ENCODE measurements at places on chromosomes 4 and X.
A peak's percentile ranks its signal among the peaks of the same experiment; 100 is the strongest.

GRCh38 chrX:153953342-153953830, 8.9 kb upstream of the RENBP start:
- DNase-seq, result peak; percentile 71

DNA sequence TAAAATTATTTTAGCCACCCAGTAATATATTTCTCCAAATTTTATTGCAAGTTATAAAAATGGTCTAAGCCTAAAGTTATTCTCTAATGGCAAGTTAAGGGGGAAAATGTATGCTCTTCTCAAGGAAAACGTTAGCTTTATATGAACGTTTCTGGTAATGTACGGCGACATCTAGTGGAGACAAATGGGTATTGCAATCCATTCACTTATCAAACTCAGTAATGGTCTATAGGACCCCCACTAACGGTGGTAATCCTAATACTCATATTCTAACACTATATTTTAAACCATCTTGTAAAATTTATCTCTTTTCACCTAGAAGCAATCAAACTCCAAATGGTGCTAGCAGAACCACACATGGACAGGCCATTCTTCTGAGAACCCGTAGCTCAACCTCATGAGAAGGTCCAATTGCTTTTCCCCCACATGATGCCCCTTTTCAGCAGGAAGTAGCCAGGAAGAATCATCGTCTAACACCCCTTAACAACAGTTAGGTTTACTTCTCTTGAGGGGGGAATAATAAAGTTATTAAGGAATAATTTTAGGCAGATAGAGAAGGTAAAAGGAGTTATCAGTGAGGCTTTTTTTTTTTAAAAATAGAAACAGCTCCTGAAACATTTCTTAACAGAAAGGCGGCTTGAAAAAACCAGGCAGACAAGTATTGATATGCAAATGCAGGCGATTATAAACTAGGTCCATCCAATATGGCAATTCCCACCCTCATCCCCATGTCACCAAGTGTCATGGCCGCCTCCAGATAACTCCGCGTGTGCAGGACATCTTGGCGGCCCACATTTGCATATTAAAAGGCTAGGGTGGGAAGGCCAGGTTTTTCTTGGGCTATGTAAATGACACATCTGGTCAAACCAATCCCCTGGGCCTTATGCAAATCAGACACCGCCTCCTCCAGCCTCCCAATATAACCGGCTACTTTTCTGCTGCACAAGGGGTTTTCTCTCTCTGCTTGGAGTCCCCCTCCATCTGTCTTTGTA, 35.0 kb downstream of the NUDT11 start:
- peak; percentile 45 for DNase-seq

DNA sequence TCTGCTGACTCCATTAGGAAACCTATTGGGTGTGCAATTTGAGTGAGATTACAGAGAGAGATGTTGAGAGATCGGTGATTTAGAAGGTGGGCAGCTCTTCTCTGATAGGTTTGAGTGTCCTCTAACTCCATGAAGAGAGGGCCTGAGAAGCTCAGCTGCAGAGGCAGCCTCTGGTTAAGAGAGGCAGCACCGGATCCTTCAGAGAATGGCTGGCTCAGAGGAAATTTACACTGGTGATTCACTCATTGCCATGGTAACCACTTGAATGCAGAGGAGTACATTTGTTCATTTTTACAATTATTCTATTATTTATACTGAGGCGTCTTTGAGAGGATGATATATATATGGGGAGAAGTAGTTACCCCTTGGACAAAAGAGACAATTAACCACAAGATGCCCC, 171.7 kb downstream of the PDGFRA start:
- DNase-seq, result no peak

- DNase-seq, result no peak
Measured at GRCh38 chrX:11768039-11768438, 10.0 kb downstream of the MSL3 start.

DNA sequence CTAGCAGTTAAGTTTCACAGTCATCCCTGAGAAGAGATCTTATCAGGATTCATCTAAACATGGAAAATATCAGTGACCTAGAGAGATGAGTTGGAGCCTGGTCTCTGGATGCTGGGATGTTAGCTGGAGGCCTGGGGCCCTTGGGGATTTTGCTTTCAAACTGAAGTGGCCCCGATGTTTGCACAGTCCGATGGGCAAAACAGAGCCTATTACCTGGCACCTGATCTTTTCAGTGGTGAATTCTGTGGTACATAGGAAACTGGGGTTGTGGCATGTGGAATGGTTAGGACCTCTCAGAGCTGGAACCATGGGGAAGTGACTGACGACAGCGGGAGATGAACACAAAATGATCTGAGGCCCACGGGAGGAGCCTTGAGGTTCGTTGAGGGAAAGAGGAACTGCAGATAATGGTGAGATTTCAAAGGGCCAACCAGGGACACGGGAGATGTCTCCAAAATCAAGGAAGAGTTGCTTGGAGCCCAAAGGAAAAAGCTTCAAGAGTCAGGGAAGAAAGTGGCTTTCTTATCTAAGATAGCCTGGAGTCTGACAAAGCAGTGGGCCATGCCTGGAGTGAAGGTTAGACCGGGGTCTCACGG, 17.8 kb upstream of the TENM3 start:
- no peak for DNase-seq

DNA sequence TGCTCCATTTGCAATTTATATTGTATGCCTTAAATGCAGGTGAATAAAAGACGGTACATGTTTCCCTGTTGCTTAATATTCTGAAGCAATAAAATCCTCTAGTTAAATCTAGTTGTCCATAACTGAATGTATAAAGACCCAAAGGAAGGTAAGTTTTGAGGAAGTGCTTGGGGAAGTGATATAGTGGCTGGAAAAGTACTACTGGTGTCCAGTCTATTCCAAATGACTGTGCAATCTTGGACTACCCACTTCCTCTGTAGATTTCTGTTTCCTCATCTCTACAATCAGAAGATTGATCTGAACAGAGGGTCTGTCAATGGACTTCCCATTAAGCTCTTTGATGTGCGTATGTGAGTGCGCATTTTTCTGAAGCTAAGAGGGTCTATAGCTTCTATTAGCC, 17.0 kb downstream of the SNCA start:
- no peak for DNase-seq

- no peak for DNase-seq
Measured at GRCh38 chr4:180852738-180853137, 1390.5 kb upstream of the TENM3 start.

DNA sequence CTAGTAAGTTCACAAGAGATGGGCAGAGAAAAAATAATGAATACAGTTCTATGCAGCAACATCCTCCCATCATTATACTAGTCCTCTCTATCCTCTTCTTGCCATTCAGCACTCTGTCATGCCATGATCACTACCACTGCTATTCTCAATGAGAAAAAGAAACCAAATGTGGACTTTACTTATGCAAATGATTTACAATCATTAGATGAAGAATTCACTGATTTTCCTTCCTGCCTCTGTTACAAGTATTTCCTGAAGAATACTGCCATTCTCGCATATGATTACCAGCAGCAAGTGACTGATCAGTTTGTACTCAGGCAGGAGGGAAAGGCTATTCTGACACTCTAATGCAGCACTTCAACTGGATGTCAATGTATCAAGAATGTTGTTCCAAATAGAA, 50.3 kb downstream of the WDFY3 start:
- DNase-seq, result no peak

- DNase-seq, result no peak
Measured at GRCh38 chr4:7960790-7961655, 21.4 kb upstream of the AFAP1 start.

- DNase-seq, result no peak
Measured at GRCh38 chr4:1727117-1728031, 6.1 kb downstream of the TACC3 start.

- no peak for DNase-seq
Measured at GRCh38 chr4:42641161-42641560, 15.7 kb downstream of the ATP8A1 start.

DNA sequence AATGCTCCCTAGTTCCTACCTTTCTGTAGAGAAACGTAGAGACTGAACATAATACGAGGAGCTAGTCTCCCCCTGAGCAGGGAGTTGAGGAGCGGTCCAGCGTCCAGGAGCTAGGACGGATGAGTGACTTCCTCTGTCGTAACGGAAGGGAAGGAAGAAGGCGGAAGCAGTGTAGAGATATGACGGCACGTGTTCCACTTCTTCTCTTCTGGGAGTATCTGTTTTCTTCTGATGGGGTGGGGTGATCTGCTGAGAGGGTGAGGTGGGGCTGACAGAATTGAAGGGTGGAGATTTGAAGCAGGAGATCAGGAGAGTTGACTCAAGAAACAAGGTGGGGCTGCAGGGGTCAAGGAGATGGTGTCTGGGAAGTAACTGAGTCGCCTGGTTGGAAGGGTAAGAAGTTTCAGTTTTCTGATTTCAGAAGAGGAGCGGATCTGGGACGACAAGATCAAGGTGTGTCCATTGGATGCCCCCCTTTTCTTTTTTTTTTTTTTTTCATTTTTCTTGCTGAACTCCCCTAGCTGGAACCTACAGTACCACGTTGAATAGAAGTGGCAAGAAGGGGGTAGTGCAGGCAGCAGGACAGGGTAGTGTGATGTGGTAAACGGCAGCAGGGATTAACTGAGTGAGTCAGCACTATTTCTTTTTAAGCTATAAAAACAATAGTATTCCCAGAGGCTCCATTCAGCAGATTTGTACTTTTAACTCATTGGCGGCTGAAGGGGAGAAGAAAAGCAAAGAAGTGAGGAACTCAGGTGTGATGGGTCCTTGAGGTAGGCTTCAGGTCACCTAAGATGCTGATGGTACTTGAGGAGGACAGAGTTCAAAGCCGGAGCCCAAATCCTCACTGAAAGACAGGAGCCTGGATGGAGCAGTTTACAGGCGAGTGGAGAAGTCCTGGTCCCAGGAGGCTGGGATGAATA, 50.8 kb upstream of the SETD7 start:
- no peak for DNase-seq

DNA sequence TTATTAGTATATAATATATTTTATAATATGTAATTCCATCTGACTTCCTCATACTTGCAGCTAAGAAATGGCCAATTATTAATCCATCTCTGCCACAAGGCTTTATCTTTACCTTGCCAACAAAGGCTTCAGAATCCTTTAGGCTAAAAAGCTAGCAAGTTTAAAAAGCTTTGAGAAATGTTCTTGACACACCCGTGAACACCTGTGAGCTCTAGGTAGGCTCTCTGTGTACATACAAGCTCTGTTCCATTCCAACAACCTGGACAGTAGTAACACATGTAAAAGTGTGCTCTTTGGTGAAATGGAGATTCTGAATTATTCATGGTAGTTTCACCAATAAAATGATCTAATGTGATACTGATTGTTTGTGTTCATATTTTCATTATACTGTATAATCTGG, 49.7 kb upstream of the USP9X start:
- no peak for DNase-seq

GRCh38 chrX:134774190-134775048, 116.1 kb upstream of the PLAC1 start:
- no peak for DNase-seq

DNA sequence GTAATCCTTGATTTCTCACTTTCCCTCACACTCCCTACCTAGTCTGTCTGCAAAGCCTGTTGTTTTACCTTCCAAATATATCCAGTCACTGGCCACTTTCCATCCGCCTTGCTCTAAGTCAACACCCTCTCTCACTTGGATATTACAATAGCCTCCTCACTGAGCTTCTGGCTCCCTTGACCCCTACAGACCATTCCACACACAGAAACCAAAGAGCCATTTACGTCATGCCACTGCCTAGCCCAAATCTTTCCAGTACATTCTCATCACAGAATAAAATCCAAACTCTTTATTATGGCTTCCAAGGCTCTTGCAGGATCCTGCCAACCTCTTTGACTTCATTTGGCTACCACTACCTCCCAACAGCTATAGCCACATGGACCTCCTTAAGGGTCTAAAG, 25.7 kb upstream of the ARHGEF9 start:
- no peak for DNase-seq

- DNase-seq, result no peak
Measured at GRCh38 chr4:17315459-17315858, 196.4 kb downstream of the QDPR start.

GRCh38 chr4:30865691-30866090, 145.5 kb downstream of the PCDH7 start:
- DNase-seq, result no peak

GRCh38 chr4:8381814-8382581, 58.5 kb downstream of the ACOX3 start:
- DNase-seq, result no peak

DNA sequence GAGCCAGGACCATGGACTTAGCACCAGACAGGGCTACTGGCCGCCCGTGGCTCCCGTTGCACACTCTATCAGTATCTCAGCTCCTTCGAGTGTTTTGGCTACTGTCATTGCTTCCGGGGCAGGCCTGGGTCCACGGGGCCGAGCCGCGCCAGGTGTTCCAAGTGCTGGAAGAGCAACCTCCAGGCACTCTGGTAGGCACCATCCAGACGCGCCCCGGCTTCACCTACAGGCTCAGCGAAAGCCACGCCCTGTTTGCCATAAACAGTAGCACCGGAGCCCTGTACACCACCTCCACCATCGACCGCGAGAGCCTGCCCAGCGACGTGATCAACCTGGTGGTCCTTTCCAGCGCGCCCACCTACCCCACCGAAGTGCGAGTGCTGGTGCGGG, 1.6 kb downstream of the FAT4 start:
- peak; percentile 44 for DNase-seq

DNA sequence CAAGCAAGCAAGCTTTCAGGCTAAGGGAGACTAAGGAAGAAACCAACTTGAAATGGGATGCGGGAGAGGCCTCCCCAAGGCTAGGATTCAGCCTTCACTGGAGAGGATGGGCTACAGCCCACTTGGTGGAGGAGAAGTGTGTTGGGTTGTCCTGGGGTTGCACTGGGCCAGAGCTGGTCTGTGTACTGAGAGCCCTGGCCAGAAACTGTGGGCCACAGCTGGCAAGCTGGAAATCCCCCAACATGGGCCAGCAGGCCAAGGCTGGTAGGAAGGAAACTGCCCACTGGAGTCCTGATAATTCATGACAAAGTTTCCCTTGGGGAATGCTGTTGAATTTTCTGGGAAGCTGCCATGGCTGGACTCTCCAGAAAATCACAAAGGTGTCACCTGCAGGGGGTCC, 188.0 kb upstream of the S100G start:
- no peak for DNase-seq

GRCh38 chrX:115639334-115639880, 78.4 kb downstream of the PLS3 start:
- peak; percentile 34 for DNase-seq

- no peak for DNase-seq
Measured at GRCh38 chr4:120007191-120007871, 59.3 kb downstream of the MAD2L1 start.

DNA sequence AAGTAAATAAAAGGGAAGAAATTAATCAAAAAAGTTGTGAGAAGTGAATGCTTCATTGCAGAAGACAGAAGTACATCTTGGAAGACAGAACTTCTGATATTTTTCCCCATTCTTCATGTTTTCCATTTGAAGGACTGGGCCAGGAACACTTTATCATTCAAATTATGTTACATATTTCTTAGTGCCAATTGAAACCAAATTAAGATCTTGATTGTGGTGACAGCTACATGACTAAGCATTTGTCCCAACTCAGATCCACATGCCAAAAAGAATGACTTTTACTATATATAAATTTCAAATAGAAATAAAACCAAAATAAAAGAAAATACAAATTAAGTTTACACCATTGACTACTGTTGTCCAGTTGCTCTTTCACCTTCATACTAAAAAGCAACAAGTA, 14.0 kb upstream of the FGF5 start:
- no peak for DNase-seq
